Globus pallidus (tissue), 1 donor: ENCODE measurements at places on chromosomes 1 and 21.

DNA sequence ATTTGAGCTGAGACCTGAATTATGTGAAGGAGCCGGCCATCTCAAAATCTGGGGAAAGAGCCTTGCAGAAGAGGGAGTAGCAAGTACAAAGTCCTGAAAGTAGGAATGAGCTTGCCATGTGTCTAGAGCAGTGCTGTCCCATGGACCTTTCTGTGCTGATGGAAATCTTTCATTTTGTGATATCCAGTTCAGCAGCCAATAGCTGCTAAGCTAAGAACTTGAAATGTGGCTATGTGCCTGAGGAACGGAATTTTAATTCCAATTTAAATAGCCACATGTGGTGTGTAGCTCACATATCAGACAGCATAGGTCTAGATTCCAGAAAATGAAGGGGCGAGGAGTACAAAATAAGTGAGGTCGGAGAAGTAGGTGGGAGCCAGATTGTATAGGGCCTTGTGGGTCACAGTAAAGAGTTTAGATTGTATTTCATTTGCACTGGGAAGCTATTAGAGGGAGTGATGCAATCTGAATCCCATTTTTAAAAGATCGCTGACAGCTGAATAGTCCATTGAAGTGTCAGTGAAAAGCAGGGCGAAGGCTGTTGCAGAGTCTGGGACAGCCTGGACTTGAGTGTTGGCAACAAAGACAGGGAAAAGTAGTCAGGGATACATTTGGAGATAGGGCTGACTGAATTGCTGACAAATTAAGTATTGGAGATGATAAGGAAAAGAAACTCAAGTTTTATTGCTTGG lies 80.3 kb downstream of the TMEM200B start:
- DNase-seq: no peak

- DNase-seq: peak; percentile 37
Measured at GRCh38 chr1:13642306-13643004, 57.5 kb upstream of the PRDM2 start.

DNA sequence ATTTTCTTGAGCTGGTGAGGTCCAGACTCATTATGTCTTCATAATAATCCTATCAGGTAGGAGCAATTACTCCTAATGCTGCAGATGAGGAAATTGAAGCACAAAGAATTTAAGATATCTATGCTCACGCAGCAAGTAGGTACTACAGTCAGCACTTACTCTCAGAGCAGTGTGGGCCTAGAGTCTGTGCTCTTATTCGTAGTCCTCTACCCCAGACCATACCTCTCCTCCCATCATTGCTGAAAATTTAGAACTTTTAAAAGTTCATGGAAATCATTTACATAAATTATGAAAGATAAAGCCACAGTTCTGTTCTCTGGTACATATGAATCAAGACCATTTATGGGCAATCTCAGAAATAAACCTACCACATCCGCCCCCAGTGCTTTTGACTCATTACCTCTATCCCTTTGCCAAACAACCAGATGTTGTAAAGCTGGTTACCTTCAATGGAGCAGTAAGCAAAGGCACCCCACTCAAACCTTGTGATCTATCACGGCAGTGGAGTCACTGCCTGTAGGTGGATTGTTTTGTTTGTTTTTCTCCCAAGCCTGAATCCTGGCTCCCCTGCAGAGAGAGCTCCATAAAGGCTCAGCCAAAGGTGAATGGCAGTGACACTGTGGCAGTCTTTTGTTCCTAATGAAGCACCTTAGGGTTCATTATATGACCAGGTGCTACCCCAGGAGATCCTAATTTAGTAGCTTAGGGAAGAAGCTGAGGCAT lies 20.9 kb upstream of the MAN1A2 start:
- DNase-seq: no peak

GRCh38 chr1:44719318-44719717 lies 11.7 kb downstream of the RNU5D-1 start:
- DNase-seq: no peak

- no peak for DNase-seq
Measured at GRCh38 chr1:12851779-12852178, 3.3 kb upstream of the HNRNPCL1 start.

GRCh38 chr1:201696217-201696761 lies 132.7 kb upstream of the IPO9 start:
- DNase-seq: peak; percentile 83

GRCh38 chr1:221740993-221741702 lies 741 bp downstream of the DUSP10 start:
- DNase-seq: peak; percentile 38

DNA sequence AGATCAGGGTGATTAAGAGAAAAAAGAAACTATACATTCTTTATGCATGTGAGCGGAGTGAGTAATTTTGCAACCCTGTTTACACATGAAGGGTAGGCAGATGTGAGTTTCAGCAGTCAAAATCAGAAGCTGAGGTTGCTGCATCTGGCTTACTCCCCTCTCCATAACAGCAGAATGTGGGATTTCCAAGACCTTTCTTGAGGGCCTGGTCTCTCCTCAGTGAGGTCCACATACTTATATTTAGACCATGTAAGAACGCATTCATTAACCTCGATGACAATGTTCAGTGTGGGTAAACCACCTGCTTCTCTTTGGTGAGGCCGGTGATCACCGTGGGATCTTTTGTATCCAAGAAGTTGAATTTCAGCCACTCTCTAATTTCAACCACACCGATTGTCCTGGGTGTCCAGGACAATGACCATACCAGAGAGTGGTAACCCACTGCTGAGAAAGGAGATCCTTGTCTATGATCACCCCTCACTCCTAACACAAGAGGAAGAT lies 18.7 kb upstream of the RAP1A start:
- no peak for DNase-seq

DNA sequence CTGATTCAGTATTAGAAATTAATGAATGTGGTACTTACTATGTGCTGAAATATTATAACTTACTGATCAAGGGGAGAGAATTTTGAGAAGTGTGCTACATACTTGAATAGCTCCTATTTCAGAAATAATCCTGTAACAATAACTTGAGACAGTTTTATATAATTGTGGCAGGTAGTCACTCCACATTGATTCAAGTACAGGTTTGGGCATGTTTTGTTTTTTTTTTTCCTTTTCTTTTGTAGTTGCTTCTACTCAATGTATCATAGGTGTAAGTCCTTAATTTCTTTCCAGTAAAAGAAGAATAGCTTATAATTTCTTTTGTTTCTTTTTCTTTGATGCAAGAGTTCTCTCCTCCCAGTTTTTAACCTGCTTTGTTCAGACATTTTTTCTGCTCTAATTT lies 86.1 kb upstream of the ADGRL2 start:
- no peak for DNase-seq

DNA sequence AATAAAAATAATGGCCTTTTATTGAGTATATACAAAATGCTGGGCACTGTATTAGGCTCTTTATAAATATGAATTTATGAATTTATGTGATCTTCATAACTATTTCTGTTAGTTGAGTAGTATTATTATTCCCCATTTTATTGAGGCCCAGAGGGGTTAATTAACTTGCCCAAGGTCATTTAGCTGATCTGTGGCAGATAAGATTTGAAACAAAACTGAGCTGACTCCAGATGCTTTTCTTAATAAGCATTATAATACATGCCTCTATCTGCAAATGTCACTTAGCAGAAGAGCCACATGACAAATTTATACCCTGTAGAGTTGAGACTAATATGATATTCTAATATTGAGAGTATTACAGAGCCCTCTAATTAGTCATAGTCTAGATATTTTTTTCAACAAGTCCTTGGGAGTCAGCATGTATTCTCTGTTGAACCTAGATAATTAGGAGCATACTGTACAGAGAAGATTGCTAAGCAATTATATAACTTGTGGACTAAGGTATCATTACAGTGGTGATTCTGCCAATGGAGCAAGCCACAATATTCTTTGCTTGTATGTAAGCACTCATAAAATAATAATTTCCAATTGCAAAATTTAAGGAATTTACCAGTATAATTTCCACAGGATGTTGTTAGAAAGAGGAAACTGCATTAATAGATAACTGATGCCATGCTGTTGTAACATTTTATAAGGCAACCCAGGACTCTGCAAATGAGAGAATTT lies 112.0 kb downstream of the LRRC40 start:
- DNase-seq: no peak

- DNase-seq: no peak
Measured at GRCh38 chr21:38669186-38669585, 136.5 kb upstream of the ETS2 start.

- peak; percentile 45 for DNase-seq
Measured at GRCh38 chr1:93000751-93001175, 39.5 kb upstream of the DIPK1A start.

- DNase-seq: no peak
Measured at GRCh38 chr1:32224285-32224684, 2.1 kb downstream of the EIF3I start.

GRCh38 chr1:214551436-214552173 lies at the start of gene PTPN14:
Gene PTPN14 (minus strand): TSS chr1:214551602. CDS start chr1:214464803, 86,799 bp downstream.
- peak; percentile 58 for DNase-seq

- DNase-seq: no peak
Measured at GRCh38 chr1:117573386-117574023, 32.3 kb upstream of the TENT5C start.
